ENCODE measurements at places on chromosomes 6 and 20. TPM values are rescaled to one million over a fixed set of nuclear protein-coding genes. Genes with fewer than 3 reads are reported as not detected.

The TMEM217 gene
- total RNA-seq, result 8.5 TPM

The LGSN gene
- total RNA-seq, result not detected

The RHAG gene
- not detected for total RNA-seq

The ZHX3 gene
- total RNA-seq, result 6.5 TPM

The HLA-DOB gene
- total RNA-seq, result 0.22 TPM

The LY6G5C gene
- total RNA-seq, result 1.7 TPM

The ARFRP1 gene
- total RNA-seq, result 22.7 TPM

Measured in lung microvascular endothelial cell (primary cell).